ENCODE measurements at places on chromosomes 1 and 21.

DNA sequence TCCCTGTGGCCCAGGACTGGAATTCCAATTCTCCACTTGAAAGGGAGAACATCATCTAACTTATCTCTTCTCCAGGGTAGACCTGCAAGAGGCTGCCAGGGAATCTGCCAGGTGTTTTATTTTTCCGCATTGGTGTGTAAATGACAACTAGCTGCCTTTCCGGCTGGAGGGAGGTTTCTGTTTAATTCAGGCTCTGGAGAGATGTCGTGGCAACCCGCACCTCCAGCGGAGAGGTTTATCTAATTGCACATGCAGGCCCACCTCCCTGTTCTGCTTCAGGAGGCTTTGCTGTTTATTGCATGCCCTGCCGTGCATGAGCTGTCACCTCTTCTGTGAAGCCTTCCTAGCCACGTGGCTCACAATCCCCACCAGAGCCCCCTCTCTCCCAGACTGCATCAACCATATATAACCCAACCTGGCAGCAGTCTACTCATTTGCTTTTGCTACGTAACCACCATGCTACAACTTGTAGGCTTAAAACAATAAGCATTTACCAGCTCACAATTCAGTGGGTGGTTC lies 151.6 kb downstream of the C1orf94 start:
- DNase-seq, result no peak

- DNase-seq, result no peak
These were observed 20.4 kb downstream of the SLC26A9 start for GRCh38 chr1:205922806-205923205.

- DNase-seq, result no peak
These were observed 209.9 kb upstream of the SGIP1 start for GRCh38 chr1:66323958-66324625.

DNA sequence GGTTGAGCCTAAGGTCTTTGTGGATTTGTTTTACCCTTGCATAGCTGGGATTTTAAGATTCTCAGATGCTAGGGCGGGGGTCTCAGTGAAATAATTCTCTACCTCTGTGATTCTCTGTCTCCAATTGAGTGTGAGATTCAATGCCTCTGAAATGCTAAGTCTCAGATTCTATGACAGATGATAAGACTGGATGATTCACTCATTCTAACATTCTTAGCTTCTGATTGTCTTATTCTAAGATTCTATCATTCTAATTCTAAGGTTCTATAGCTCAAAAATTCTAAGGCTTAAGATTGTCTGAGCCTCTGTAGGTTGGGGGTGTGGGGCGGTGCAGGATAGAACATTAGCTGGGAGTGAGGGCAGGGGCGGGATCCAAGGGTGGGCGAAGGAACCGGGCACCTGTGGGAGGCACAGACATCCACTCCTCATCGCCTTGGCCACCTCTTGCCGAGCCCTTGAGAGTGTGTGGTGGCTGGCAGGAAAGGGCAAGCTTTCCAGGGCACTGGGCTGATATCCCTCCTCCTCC lies 29.5 kb downstream of the ADGRB2 start:
- no peak for DNase-seq

- DNase-seq, result no peak
These were observed 100.0 kb upstream of the SERTAD4 start for GRCh38 chr1:210132582-210132981.
